ENCODE measurements at places on chromosomes 7 and 10.

- no peak for DNase-seq
These were observed 76.8 kb downstream of the GATA3 start for GRCh38 chr10:8130973-8131911.

DNA sequence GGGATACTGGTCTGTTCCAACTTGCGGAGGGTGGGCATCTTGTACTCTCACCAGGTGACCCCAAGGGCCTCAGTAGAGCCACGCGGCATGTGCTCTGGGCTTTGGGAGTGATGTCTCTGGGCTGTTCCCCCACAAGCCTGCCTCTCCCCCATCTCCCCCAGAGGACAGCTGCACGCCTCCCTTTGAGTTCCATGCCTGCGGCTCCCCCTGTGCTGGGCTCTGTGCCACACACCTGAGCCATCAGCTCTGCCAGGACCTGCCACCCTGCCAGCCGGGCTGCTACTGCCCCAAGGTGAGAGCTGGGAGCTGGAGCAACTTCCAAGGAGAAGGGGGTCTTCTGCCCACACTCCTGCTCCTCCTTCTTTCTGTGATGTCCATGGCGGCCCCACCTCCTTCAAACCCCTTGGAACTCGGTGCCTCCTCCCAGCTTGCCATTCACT is 15.0 kb upstream of the ZNF862 start:
- no peak for DNase-seq

DNA sequence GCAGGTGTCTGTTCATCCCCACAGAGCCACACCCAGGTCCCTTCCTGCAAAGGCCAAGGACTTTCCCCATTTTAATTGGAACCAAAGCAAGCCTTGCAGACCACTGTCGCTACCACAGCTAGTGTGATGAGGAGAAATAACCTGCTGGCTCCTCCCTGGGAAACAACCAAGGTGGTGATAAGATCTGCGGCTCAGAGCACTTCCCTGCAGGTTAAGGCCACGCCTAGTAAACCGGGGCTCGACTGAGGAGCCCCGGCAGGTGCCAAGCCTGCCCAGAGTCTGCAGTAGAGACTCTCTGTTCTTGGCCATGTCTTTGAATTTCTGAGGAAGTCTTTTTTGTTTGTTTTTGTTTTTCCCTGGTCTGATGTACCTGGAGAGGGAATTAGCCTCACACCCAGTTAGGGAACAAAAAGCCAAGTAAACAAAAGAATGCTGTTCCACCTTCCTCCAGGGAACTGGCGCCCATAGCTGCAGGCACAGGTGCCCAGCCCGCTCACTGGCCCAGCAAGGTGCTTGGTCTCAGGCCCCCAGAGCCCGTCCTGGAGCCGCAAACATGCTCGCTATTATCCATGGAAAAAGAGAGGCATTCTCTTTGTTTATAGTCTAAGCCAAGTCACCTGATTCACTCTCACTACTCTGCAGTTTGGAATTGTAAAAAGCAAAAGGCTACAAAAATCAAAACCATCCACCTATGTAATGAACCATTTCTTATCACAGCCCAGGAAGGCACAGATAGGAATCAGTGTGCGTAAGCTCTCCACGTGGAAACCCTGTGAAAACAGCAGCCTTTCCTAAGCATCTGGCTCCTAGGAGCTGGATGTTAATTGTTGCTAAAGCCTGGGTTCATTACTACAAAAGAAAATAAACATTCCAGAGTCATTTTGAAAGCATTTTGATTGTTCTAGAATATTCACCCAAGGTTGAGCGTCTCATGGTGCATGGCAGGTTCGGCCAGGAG is 2.7 kb downstream of the GPR146 start:
- DNase-seq, result no peak

- no peak for DNase-seq
These were observed 47.3 kb upstream of the CNPY1 start for GRCh38 chr7:155593461-155594162.

GRCh38 chr10:113704637-113705343 is 25.1 kb downstream of the CASP7 start:
- no peak for DNase-seq

DNA sequence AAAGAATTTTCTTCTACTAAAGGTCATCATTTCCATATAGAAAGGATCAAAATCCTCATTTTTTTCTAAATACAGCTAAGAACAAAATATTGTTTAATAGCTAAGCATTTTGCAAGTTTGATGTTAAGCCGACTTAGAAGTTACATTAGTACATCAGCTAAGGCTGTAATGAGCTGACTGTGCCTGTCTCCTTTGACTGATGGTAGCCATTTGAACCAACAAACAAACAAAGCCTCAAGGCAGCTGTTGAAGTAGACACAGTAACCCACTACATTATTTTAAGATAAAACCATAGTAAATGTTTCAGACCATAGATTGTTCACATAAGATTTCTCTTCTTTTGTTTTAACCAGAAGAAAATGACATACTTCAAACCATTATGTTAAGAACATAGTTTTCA is 210.9 kb upstream of the VSTM2A start:
- no peak for DNase-seq

DNA sequence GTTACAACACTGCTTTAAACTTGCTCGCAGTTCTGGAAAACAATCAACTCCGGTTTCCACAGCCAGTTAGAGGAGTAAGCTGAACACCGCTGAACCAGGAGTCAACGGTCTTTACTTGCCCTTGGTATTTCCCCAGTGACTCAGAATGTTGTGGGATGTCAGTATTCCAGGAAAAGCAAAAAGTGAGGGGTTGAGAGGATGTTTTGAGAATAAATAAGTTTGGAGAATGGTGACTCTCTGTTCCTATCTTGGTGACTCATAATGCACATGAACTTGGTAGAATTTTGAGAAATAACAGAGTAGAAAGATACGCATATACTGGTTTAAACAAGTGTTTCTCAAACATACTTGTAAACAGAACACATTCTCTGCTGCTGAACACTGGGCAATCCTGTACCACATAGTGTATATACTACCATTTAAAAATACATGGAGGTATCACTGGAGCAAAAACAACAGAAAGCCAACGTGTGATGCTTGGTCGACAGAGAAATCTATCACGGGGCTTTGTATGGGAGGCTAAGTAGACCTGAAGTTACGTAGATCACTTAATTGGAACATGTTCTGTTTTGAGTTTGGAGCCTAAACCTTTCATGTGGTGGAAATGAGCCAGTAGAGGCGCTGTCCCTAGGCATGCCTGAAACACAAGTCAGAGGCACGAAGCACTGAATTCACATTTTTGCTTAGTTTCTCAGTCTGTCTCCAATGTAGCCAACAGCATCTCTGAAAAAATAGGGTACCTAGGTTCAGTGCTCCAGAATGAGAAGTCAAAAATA is 534.3 kb downstream of the PARD3 start:
- no peak for DNase-seq

DNA sequence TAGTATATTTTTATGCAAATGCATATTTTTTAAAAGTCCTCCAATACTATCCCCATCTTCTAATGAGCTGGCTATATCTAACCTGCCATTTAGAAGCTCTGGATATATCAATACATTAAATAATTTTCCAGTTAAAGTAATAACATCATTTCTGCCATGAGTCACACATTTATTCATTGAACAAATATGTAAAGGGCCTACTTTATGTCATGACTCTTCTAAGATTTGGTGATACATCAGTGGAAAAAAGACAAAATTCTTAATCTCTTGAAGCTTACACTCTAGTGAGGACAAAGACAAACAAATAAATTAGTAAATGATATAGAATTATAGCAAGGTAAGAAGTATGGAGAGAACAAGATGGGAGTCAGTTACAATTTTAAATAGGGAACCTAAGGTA is 716.8 kb upstream of the LRRTM3 start:
- DNase-seq, result no peak

GRCh38 chr7:116240024-116240668 is 29.8 kb downstream of the TES start:
- no peak for DNase-seq

DNA sequence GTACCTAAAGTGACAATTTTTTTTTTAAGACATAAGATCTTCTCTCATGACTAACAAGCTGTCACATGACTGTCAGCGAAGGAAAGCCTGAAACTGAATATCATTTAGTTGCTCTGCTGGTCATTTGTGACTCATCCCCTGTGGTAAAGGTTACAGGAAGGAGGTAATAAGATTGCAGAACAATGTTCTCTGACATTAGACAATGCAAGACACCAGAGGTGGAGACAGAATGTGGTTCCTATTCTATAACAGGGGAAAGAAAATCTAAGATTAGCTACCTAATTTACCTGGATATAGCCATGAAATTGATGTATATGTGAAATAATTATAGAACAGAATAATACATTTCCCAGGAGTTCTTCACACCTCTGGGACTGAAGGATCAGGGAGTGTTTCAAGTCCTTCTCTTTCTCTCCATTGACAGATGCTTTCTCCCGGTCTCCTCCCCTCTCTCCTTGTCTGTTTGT is 47.7 kb downstream of the LRGUK start:
- DNase-seq, result no peak

- no peak for DNase-seq
These were observed 154.1 kb downstream of the DGKB start for GRCh38 chr7:14748461-14748860.

- DNase-seq, result no peak
These were observed 70.3 kb upstream of the LRGUK start for GRCh38 chr7:134056816-134057215.

- no peak for DNase-seq
These were observed 4.0 kb upstream of the VIPR2 start for GRCh38 chr7:159148430-159149395.

DNA sequence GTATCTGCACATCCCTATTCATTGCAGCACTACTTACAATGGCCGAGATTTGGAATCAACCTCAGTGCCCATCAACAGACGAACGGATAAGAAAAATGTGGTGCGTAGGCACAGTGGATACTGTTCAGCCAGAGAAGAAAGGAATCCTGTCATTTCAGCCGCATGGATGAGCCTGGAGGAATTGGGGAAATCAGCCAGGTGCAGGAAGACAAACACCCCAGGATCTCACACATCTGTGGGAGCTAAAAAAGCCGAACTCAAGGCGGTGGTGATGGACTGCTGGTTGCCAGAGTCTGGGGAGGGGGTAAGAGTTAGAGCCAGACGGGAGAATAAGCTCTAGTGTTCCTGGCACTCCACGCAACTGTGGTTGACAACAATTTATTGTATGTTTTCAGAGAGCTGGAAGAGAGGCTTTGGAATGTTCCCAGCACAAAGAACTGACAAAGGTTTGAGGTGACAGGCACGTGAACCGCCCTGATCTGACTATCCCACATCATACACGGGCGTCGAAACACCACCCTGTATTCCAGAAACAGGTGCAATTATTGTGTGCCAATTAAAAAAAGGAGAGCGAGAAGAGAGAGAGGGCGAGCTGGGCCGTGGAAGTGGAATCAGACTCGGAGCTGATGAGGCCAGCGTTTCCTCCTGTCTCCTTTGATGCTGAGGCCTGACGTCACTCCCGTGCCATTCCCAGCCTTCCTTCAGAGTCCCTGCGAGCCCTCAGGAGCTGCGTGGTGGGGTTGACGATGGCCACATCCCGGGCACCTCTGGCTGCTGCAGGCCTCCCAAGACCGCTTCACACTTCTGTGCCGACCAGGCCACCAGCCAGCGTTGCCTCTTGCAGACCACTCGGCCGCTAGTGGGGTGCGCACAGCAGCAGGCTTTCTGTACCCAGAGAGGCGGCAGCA is 189.5 kb downstream of the DNAJB6 start:
- DNase-seq, result no peak

DNA sequence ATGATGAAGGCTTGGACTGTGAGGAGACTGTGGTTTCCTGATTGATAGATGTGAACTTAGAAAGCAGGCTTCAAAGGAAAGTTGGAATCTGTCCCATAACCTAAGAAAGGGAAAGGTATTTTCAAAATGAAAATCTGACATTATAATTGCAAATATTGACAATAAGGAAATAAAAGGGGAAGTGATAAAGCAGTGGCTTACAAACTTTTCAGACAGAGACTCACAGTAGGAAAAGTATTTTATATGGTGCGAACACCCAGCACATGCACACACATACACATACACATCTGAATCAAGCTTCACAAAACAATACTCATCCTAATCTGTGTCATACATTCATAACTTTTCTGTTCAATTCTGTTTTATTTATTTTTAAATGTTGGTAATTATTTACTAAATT is 4.8 kb downstream of the PON1 start:
- DNase-seq, result no peak

- no peak for DNase-seq
These were observed 189.7 kb downstream of the C7orf25 start for GRCh38 chr7:42722198-42722597.

DNA sequence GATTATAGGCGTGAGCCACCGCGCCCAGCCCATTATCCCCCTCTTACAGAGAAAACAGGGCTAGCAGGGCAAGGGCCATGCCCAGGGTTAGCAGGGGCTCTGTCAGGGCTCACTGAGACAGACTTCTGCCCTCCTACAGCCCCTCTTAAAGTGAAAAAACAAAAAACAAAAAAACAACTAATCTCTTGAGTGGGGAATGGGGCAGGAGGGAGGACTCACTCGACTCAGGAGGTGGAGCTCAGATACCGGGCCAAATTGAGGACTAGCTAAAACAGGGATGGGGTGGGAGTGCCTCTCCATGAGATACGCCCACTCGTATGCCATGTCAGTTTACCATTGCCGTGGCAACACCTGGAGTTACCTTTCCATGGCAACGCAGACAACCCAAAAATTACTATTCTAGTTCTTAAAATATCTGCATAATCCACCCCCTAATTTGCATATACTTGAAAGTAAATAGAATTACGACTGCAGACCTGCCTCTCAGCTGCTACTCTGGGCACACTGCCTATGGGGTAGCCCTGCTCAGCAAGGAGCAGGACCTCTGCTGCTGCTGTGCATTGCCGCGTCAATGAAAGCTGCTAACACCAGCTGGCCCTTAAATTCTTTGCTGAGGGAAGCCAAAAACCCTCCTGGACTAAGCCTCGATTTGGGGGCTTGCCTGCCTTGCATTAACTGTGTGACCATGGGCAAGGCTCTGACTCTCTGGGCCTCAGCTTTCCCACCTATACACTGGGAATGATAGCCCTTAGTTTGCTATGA is 13.4 kb downstream of the SSC4D start:
- DNase-seq, result no peak

- no peak for DNase-seq
These were observed 73.8 kb upstream of the GPR22 start for GRCh38 chr7:107396081-107396480.

DNA sequence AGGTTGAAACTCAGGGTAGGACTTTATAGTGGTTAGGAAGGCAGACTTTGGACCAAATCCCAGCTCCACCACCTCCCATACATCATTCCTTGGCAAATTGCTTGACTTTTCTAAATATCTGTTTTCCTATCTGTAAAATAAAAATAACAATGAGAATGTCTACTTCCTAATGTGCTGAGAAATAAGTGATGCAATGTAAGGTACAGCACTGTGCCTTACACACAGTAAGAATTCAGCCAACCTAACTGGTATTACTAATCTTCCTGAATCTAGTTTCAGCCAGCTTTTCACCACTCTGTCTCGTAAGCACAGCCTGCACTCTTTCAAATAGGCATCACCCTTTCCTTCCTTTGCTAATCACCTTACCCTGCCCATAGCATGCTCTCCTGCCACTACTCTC is 9.7 kb downstream of the PRLHR start:
- DNase-seq, result no peak

Data from right cardiac atrium (tissue), 5 donors.